ENCODE measurements at places on chromosomes 3 and 15.

DNA sequence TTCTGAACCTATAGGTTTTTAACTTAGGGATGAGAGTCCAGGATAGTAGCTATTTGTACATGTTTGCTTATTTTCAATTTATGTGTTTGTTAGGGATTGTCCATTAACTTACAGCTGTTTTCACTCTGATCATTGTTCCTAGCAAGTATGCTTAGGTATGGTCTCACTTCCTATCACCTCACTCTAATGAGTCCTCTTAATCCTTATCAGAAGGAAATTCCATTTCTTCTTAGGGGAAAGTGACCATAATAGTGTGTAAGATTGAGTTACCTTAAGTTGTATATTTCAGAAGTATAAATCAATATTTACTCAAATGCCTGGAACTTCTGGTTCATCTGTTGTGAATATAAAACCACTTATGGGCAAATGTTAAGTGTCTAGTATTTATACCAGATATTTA lies 53.0 kb downstream of the PIAS1 start:
- DNase-seq = no peak

- DNase-seq = no peak
These were observed 702.3 kb downstream of the SI start for GRCh38 chr3:164375995-164376394.

GRCh38 chr3:169286992-169287391 lies 376.5 kb downstream of the MECOM start:
- DNase-seq = no peak

GRCh38 chr3:56720849-56721248 lies 37.8 kb upstream of the TASOR start:
- DNase-seq = no peak

DNA sequence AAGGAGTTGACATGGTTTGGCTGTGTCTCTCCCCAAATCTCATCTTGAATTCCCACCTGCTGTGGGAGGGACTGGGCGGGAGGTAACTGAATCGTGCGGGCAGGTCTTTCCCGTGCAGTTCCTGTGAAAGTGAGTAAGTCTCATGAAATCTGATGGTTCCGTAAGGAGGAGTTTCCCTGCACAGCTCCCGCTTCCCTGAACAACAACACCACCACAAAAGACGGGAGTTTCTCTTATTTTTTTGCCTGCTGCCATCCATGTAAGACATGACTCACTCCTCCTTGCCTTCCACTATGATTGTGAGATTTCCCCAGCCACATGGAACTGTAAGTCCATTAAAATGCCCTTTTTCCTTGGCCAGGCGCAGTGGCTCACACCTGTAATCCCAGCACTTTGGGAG lies 22.7 kb downstream of the XXYLT1 start:
- no peak for DNase-seq

DNA sequence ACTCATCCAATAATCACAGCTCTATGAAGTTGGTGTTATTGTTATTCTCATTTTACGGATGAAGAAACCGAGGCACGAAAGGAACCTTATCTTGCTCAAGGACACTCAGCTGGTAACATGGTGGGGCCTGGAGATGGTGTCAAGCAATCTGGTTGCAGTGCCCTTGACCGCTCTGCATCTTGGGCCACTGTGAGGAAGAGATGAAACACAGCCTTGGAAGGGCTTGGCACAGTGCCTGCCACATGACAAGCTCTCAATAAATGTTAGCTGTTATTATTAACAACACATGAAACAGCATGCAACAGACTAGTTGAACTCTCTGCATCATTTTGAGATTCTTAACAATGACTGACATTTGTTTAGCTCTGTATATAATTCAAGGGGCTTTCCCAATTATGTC lies 10.1 kb upstream of the ITGA11 start:
- DNase-seq = no peak

DNA sequence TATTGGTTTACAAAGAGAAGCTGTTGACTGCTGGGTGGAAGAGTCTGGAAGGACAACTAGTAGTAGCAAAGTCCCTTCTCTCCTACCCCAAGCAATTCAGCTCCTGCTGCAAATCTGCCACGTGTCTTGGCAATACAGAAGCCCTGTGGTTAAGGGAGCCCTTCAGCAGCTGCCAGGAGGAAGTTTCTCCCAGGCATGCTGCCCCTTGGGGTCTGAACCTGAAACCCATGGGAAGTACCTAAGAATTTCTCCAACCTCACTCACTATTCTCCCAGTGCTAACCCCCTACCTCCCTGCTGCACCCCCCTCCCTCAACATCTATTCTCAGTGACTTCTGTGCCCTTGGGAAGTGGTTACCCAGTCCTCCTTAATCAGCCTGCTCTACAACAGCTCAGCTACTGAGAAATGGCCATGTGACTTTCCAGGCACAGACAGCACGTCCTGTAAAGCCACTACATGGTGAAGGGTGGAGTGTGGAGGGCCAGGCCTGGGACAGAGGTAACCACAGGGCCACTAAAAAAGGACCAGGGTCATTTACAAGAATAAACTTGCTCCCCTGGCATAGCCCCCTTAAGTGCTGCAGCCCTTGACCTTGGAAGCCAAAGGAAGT lies 316.6 kb downstream of the NTRK3 start:
- no peak for DNase-seq

- no peak for DNase-seq
These were observed 77.2 kb downstream of the CADPS start for GRCh38 chr3:62798000-62798399.

DNA sequence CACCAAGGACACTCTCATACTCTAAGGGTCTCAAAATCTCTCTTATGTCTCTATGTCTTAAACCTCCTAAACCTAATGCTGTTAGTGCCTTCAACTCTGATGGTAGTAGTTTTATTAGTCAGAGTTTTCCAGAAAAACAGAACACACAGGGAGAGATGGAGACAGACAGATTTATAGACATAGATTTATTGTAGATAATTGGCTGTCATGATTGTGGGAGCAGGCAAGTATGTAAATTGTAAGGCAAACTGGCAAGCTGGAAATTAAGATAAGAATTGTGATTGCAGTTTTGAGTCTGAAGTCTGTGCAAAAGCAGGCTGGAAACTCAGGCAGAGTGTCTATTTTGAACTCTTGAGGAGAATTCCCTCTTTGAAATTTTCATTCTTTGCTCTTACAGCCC lies 96.3 kb upstream of the ROBO1 start:
- DNase-seq = no peak

- DNase-seq = no peak
These were observed 43.2 kb downstream of the KLHL25 start for GRCh38 chr15:85751291-85752123.

DNA sequence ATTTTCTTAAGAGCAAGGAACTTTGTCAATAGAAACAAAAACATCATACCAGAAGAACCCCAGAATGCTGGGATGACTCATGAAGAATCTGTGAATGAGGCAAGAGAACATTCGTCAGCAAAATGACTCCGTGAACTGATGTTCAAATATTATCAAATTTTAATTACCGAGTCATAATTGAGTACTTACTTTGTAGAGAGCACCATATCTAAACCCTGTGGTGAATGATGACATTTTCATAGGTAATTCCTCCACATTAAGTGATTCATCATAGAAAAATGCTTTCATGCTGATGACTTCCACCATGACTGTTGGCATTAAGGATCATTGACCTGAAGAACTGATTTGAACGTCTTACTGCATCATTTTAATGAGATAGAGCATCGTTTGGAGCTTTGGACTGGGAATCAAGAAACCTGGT lies 56.3 kb downstream of the PPARG start:
- no peak for DNase-seq

DNA sequence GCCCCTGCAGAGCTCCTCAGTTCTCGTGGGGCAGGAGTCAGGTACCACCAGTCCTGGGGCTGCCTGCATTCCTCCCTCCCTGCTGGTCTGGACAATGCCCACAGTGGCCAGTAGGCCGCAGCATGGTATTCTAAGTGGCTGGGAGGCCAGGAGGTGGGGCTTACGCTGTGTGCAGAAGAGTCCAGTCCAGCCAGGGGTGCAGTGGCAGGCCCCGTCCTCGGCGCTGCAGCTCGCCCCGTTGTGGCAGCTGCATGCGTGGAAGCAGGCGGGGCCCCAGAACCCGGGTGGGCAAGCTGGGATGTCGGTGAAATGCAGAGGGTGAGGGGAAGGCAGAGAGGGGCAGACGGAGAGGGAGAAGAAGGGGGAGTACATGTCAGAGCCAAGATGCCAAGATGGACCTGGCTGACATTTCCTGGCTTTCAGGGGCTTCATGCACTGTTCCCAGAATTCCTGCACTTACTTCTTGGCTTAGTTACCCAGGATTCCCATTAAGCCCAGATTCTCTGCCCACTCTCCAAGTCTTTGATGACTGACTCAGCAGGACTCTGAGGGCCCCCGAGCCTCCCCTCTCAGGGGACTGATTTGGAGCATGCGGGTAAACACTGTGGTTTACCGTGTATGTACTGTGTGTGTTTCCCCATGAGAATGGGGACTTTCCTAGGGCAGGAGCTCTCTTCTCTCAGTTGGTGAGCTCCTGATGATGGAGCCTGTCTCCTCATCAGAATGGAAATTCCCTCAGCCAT lies 47.5 kb downstream of the RAB11A start:
- DNase-seq = peak; percentile 55
